Jurkat, Clone E6-1 (cell line): ENCODE measurements at places on chromosomes 4 and X.
A peak's percentile ranks its signal among the peaks of the same experiment; 100 is the strongest.

DNA sequence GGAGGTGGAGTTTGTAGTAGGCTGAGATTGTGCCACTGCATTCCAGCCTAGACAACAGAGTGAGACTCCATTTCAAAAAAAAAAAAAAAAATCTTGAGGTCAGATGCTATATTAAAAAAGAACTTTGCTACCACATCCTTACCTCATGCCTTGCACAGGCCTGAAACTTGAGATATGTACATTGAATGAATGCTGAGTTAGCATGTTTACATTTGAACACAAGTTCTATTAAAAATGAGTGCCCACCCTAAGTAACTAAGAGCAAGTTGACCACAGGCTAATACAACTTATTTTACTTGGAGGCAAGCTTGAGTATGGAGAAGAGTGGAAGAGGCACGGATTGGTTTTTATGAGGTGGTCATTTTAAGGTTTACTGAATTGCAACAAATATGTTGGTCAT lies 276.6 kb upstream of the GATB start:
- DNase-seq: no peak

GRCh38 chrX:131938749-131939148 lies 84.4 kb upstream of the STK26 start:
- no peak for DNase-seq

DNA sequence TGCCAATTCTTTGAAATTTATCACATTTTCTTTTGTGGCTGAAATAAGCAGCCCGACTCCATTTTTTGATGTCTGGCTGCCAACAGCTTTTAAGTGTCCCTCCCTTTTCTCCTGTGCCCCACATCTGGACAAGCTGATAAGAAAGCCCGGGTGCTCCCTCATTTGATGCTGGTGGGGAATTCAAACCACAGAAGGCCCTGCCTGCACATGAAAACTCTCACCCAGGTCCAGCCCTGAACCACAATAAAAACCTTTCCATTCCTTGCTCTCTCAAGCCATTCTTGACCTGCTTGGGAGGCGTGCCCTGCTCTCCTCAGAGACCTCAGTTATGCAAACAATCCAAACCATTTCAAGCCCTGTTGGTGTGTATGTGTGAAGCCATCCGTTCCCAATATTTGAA lies 93.9 kb downstream of the FAM53A start:
- DNase-seq: no peak

DNA sequence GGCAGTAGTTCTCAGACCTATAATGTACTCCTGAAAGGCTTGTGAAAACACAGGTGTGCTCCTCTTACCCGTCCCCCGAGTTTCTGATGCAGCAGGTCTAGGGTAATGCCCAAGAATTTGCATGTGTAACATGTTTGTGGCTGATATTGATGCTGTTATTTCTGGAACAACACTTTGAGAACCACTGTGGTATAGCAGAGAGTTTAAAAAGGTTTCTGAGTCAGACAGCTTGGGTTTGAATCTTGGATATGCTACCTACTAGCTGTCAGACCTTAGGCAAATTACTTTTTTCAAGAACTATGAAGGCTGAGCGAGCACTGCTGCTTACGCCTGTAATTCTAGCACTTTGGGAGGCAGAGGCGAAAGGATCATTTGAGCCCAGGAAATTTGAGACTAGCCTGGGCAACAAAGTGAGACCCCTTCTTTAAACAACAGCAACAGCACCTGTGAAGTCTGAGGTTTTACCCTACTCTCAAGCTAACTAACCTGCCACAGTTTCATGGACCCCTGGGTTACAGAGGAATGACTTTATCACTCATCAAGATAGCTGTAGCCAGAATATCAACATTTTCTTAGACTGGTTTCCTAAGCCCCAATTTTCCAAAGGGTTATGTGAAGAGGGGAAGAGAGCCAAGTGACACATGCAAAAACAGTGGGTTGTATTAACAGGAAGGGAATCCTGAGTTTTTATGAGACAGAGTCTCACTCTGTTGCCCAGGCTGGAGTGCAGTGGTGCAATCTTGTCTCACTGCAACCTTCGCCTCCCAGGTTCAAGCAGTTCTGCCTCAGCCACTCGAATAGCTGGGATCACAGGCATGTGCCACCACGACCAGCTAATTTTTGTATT lies 5.1 kb downstream of the AFF1 start:
- no peak for DNase-seq

DNA sequence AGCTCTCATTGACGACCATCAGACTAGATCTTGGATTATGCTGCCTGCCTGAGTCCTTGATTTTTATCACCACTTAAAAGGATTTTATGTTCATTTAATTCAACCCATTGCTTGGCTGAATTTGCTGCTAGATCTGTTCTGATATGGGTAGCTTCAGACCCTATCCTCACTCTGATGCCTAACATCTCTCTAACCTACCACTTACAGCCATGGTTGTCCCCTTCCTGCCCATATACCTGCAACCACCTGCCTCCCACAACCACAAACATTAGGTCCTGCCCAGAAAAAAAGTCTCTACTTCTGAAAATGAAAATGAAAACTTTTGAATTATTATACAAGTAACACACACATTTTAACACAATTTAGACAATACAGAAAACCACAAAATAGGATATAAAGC lies 310.8 kb downstream of the HNRNPD start:
- no peak for DNase-seq

- DNase-seq: peak; percentile 42
These were observed 161.2 kb downstream of the STK32B start for GRCh38 chr4:5212255-5213013.

GRCh38 chr4:78862314-78862737 lies 76.9 kb downstream of the PAQR3 start:
- no peak for DNase-seq

DNA sequence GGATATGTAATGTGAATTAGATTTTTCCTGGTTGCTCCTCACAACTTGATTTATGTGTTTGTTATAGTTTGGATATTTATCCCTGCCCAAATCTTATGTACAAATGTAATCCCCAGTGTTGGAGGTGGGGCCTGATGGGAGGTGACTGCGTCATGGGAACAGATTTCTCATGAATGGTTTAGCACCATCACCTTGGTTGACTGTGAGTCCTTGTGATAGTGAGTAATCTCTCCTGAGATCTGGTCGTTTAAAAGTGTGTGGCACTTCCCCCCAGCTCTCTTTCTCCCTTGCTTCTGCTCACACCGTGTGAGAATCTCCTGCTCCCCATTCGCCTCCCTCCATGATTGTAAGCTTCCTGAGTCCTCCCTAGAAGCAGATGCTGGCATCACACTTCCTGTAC lies 2.2 kb downstream of the MID2 start:
- no peak for DNase-seq

DNA sequence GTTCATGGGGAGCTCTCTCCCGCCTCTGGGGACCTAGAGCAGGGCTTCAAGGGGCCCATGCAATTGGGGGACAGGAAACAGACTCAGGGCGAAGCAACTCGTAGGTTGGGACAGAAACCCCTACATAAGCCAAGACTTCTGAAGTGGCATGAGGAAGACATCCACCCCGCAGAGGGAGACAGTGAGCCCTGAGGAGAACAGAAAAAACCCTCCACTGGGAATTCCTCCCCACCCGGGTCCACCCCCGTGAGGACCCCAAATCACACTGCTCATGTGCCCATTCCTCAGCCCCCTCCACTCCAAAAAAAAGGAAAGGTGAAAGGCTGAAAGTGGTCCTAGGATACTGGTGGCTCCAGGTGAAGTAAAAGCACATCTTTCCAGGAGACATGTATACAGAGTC lies 74.0 kb downstream of the CPZ start:
- no peak for DNase-seq

- DNase-seq: no peak
These were observed 43.1 kb upstream of the BCOR start for GRCh38 chrX:40140706-40141499.

- DNase-seq: no peak
These were observed 318.6 kb downstream of the LDB2 start for GRCh38 chr4:16579866-16580265.

DNA sequence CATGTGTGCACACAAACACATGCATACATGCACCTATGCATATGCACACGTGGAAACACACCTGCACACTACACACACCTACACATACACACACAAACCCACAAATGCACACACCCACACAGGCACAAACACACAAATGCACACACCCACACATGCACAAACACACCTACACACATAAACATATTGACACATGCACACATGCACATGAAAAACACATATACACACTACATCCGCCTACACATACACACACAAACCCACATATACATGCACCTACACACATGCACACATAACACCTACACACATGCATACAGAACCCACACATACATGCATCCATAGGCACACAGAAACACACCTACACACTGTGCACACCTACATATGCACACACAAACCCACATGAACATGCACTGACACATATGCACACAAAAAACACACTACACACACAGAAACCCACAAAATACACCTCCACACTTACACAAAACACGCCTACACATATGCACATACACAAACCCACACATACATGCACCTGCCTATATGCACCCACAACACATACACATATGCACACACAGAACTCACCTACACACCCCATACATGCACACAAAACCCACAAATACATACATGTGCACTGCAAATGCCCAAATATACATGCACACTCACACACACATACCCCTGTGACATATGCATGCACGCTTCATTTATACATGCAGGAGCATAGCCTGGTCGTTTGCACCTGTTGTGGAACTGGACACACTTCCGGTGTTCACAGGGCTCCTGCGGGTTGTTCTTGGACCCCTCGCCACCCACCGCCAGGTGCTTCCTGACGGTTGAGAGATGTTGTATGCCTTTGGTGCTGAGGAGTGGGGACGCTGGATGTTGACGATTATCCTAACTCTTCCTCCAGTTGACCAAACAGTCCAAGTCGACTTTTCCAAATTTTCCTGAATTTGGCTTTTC lies 22.1 kb downstream of the CD99 start:
- peak; percentile 85 for DNase-seq
